ENCODE measurements at places on chromosomes 3 and 15.

- no peak for DNase-seq
Measured at GRCh38 chr3:59809710-59810444, 760.1 kb upstream of the CFAP20DC start.

- DNase-seq = no peak
Measured at GRCh38 chr3:39165518-39165917, 12.1 kb upstream of the CSRNP1 start.

- DNase-seq = no peak
Measured at GRCh38 chr3:110900576-110900975, 171.0 kb upstream of the NECTIN3 start.

DNA sequence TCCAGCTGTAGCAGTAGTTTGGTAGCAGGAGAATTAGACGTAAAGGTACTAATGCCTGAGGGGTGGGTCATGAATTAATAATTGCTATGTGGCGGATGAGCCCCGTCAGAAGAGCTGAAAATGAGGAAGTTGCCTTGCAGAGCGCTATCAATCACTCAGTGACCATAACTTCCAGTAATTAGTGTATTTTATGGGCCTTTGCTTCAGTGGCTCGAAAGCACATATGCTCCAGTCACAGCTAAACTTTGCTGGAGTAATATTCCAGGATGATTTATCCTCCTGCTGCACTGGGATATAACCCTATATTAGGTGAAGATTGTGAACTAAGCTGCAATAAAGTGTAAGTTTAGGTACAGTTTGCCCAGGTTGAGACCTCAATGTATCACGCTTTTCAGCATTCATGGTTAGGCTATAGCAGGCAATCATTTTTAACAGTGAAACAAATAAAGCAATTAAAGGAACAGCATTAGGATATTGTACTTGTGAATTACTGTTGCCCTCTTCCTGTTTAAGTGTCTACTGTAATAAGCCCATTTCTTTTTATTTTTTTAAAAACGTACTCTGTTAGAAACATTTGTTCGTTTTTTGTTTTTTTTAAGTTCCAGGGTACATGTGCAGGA is 104.6 kb upstream of the SKOR1 start:
- DNase-seq = no peak

DNA sequence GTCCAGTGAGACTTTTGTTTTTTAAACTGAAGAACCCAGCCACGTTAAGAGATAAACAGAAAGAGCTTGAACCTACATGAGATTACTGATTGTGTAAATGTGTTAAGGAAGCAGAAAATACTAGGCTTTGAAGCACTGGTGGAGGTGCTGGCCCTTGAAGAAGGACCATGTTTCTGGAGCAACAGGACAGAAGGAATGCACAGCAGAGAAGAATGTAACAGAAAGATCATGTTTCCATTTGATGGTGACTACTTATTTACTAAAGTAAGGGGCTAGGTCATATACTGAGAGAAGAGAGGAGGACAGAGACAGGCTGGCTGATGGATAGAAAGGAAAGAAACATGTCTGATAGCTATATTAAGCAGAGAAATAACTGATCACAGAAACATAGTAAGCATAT is 88.8 kb downstream of the CLASP2 start:
- DNase-seq = no peak

Data from stimulated activated CD8-positive, alpha-beta memory T cell treated with anti-CD3 and anti-CD28 coated beads, Interleukin-7, amount 100 ng/mL, for 1 hour (primary cell).